Caco-2 (cell line): ENCODE measurements at places on chromosomes 2 and 18.

DNA sequence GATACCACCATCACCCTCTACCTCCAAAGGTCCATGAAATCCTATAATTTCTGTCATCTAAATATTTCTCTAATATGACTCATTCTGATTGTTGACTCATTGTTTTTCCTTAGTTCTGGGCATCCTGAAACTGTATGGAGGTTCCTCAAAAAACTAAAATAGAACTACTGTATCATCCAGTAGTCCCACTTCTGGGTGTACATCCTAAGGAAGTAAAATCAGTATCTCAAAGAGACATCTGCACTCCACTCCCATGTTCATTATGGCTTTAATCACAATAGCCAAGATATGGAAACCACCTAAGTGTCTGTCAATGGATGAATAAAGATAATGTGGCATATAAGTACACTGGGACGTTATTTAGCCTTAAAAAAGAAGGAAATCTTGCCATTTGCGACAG is 125.8 kb upstream of the MYO3B start:
- no peak for DNase-seq

GRCh38 chr2:69669666-69670065 is 26.1 kb upstream of the AAK1 start:
- DNase-seq = no peak

- peak; percentile 26 for DNase-seq
Observed at GRCh38 chr2:129903586-129904425, 75.7 kb upstream of the RAB6C start.

- DNase-seq = no peak
Observed at GRCh38 chr18:12283256-12283655, 24.8 kb upstream of the TUBB6 start.

GRCh38 chr18:33560686-33561370 is 17.2 kb upstream of the ASXL3 start:
- DNase-seq = peak; percentile 38

DNA sequence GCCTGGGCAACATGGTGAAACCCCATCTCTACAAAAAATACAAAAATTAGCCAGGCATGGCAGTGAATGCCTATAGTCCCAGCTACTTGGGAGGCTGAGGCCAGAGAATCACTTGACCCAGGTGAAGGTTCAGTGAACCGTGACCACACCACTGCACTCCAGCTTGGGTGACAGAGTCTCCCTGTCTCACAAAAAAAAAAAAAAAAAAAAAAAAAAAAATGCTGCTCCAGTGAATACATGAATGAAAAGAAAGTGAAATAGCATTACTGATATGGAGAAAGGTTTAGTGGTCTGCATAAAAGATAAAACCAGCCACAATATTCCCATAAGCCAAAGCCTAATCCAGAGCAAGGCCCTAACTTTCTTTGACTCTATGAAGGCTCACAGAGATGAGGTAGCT is 44.5 kb downstream of the METTL8 start:
- DNase-seq = no peak

DNA sequence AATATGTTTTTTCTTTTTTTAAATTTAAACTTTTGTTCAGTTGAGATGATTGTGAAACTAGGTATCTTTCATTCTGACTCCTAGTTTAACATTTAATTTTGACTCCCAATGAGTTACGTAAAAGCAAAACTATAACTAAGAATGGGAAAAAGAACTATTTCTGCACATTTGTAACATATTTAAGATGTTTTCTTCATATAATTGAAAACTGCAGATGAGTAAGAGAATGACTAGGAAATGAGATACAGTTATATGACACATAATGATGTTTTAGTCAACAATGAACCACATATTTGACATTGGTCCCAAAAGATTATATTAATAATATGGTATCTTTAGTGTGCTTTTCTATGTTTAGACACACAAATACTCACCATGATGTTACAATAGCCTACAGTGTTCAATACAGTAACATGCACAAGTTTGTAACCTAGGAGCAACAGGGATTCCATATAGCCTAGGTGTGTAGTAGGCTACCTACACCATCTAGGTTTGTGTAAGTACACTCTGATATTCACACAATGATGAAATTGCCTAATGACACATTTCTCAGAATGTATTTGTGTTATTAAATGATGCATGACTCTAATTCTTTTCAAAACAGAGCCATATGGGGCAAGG is 12.6 kb downstream of the ERMN start:
- no peak for DNase-seq

- no peak for DNase-seq
Observed at GRCh38 chr18:25016181-25016580, 335.8 kb downstream of the ZNF521 start.

GRCh38 chr2:46196871-46197462 is 100.2 kb upstream of the EPAS1 start:
- no peak for DNase-seq

DNA sequence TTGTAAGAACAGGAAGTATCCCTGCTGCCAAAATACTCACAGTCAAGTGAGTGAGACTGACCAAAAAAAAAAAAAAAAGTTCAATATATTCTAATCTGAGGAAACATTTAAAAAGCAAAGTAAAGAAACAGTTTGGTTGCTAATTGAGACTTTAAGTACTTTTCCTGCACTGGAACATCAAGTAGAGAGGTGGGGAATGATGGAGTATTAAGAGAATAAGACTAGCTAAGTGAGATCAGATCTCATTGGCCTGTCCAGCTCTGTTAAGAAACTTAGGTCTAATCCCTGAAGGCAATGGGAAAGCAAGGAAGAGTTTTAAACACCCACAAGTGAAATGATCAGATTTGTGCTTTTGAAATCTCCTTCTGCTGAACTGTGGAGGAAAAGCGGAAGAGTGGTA is 27.8 kb upstream of the MAP4K3 start:
- no peak for DNase-seq

DNA sequence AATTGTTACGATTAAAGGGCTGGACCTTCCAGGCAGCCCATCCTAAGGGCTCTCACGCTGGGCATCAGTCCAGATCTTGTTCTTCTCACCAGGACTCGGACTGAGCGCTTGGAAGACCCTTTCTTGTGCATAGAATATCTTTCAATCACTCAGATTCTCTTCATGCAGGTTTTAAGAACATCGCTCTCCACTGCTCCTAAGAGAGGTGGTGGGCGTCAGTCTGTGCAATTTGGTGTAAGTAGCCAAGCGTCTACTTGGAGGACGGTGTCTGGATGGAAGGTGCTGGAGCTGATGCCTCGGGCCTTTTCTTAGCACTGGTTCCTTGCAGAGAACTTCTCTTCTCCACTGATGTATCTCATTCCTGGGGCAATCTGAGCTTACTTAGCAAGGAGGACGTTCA is 68.7 kb downstream of the ASB1 start:
- DNase-seq = no peak

GRCh38 chr2:237411092-237411601 is 2.8 kb downstream of the COL6A3 start:
- DNase-seq = no peak

DNA sequence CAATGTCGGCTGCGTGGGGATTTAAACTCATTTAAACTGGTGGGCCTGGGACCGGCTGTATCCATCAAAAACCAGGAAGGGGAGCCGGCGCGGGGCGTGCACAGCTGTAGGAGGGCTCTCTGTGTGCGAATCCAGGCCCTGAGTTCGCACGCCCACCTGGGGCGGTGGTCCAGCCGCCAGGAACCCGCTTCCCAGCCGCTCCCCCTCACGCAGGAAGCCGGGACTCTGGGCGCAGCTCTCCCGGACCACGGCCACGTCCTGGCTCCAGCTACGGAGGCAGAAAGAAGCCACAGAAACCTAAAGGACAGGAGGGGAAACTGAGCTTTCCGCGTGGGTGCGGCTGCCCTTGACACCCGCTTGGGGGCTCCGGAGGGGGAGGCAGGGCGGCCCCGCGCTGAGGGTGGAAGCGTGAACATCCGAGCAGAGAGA is 80.6 kb downstream of the GFPT1 start:
- no peak for DNase-seq

GRCh38 chr2:42488297-42488696 is 5.5 kb downstream of the KCNG3 start:
- DNase-seq = no peak

GRCh38 chr2:23367760-23368159 is 17.2 kb upstream of the KLHL29 start:
- no peak for DNase-seq

GRCh38 chr2:204706939-204707338 is 161.7 kb downstream of the PARD3B start:
- no peak for DNase-seq

DNA sequence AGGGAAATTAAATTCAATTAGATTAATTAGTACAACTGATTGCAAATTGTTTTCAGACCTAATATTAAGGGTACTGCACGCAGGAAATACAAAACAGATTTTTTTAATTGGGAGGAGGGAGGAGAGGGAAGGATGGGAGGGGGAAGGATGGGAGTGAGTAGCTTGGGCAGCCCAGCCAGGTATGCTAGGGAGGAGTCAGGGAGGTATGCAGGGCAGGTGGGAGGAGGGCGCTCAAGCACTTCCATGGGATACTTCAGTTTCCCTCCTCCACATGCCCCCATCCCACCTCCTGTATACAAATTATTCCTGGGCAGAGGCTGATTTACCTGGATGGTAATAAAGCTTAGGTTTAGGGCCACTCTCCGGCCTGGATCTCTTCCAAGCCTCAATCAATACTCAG is 76.6 kb upstream of the CAPN13 start:
- no peak for DNase-seq

GRCh38 chr2:236289766-236290462 is 25.7 kb upstream of the ASB18 start:
- DNase-seq = no peak

DNA sequence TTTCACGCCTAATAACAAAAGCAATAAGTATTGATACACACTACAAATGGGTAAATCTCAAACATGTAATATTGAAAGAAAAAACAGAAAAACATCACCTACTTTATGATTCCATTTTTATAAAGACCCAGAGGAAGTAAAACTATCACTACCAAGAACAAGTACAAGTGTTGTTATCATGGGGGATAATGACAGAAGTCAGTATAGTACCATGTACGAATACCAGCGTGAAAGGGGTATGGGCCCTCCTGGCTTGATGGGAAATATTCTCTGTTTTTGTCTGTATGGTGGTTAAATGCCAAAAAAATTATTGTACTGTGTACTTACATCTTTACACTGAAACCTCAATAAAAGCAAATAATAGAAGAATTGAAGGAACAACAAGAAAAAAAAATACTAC is 665.7 kb downstream of the TMEM182 start:
- no peak for DNase-seq

DNA sequence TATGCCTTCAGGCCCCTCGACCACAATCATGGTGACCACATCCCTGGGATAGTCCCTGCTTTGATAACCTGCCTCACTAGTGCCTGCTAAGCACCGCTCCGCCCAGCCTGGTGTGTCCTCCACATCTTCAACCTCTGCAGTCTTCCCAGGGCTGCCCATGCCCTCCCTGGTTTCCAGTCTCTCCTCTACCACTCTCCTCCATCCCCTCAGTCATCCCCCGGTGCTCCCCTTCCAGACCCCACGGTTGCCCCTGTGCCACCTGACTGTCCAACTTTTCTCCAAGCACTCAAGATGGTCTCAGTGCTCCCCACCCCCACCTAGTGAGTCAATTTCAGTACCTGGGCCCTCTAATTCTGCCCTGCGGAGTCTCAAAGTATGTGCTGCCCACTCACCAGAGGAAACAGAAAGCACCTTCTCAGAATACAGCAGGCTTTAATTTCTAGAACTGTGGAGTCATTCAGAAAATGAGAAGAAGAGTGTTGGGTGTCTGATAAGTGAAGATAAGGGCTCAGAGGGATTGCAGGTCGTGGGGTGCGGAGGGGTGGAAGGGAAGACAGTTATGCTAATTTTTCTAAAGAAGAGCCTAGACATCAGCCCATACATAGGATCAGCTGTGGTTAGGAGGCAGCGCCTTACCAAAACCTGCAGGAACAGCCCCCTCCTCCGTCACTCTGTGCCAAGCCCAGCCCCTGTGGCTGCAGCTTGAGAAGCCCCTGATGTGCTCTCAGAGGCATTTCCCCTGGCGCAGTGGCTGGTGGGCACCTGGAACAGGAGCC is 53.6 kb upstream of the CAB39 start:
- DNase-seq = no peak

- no peak for DNase-seq
Observed at GRCh38 chr18:23107718-23108117, 27.6 kb upstream of the CABLES1 start.

DNA sequence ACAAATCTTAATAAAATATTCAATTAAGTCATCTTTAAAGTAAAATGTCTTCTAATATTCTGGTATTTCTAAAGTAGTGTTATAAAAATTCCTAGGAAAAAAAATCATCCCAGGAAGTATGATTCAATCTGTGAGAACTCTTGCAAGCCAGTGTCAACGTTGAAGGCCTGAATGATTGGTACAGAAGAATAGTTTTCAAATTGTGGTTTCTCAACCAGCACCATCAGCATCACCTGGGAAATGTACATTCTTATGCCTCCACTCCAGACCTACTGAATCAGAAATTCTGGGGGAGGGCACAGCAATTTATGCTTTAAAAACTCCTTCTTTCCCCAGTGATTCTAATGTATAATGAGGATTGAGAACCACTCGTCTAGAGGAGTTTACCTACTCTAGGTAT is 62.3 kb upstream of the C2orf15 start:
- no peak for DNase-seq

DNA sequence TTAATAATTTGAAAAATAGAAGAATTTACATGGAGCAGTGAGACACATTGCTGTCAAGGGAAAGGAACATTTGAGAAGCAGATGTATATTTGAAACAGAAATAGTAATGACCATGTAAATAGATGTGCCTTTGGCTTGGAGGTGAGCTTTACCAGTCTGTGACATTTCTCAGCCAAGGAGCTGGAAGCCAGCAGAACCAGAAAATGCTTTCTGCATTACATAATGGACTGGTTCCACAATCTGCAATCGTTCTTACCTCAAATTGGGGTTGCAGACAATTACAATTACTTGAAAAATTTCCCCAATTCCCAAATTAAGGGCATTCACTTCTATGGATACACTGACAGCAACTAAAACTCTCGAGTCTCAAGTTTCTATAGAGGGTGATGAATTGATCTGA is 59.7 kb downstream of the HNMT start:
- DNase-seq = no peak

- DNase-seq = no peak
Observed at GRCh38 chr18:6406910-6407470, 7.7 kb downstream of the L3MBTL4 start.

- DNase-seq = no peak
Observed at GRCh38 chr2:217223222-217223930, 363.5 kb upstream of the TNP1 start.

DNA sequence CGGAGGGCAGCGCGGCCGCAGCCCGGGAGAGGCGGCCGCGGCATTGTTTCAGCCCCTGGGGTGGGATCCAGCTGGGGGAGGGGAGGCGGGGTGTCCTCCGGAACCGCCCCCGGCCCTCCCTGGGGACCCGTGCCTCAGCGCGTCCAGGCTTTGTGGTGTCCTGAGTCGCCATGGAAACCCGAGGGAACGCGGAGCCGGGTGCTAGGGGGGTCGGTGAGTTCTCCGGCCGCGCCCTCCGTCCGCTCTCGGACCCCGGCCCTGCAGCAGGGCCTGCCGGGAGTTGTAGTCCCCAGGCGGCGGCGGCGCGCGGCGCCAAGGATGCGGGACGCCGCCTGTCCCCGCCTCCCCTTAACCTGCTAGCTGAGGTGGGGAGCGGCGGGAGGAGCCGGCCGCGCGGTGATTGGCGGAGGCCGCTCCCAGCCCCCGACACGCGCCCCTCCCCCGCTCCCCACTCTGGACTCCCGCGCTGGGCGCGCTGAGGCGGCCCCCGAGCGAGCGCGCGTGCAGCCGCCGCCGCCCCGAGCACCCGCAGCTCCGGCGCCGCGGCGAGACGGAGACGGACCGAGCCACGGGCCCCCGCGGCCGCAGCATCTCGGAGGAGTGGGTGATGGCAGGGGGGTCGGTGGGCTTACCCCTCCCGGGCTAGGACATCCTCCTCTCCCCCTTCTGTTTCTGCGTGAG is at the start of gene DPYSL5:
DPYSL5 (plus strand) TSS at position 478 of the 681 bp plus-strand sequence. CDS start 50,368 bp downstream, outside the sequence.
- peak; percentile 55 for DNase-seq

- DNase-seq = no peak
Observed at GRCh38 chr18:9741406-9741792, 33.3 kb downstream of the RAB31 start.
